ENCODE measurements at places on chromosomes 2 and 18. TPM values are rescaled to one million over a fixed set of nuclear protein-coding genes. Genes with fewer than 3 reads are reported as not detected.

G6PC2 gene
- total RNA-seq: not detected

C2orf74 gene
- 20.9 TPM for total RNA-seq

- no peak for DNase-seq
Measured at GRCh38 chr2:152539424-152539823, 177.8 kb downstream of the PRPF40A start.

DNA sequence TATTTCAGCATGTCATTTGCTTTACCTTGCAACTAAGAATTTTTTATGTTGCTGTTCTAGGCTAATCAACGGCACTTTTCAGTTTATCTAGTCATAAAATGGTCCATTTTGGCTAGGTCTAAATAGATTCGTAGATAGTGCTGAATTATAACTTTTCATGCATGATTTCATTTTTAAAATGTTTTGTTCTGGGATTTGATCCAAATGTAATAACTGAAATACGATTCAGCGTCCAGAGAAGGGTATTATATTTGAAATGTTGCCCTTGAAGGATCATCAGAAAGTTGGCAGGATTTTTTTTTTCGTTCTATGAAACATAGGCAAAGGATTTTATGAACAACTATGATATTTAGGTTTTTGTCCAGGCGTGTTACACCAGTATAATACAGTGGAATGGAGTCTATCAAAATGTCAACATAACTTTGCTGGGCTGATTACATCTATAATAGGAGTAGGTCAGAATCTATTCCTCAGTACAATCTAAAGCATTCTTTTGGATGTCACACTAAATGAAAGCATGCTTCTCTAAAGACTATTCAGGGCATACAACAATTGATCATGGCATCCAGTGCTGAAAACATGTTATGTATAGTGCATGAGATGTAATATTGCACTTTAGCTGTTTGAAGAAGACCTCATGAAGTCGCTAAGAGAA is 24.8 kb downstream of the TTC27 start:
- no peak for DNase-seq

DNA sequence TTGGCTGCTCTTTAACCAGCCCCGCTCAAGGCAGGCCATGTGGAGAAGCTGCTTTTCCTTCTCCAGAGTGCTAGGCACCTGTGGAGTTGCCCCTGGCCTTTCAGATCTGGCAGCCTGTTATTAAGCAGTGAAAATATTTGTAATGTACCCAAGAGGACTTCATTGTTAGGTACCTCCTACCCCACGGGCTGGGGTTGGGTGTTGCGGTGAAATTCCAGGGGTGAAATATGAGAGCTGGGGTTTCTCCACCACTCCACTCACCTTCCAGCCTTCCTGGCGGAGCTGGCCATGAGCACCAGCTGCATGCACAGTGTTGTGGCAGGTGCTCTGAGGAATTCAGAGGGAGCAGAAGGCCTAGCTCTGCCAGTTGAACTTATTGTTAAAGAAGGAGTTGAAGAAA is 39.1 kb downstream of the NTSR2 start:
- DNase-seq: no peak

DNA sequence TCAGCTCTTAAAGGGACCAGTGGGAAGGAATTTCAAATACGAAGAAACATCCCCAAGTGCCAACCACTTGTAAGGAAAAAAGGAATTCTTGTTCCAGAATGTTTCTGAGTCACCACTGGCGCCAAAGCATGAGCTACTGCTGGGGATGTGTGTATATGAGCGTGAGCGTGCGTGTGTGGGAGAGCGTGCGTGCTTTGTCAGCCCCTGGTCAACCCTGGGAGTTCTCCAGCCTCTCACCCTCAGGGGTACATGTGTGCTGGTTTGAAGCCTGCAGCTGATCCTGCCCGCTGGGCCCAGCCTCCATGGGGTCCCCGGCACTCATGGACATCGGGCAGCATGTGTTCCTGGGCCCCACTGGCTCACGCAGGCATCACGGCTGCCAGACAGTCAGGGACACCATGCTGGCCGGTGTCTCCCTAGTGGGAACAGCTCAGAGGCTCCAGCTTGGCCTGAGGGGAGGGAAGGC is 17.1 kb downstream of the HS6ST1 start:
- DNase-seq: no peak

All from neural progenitor cell (in vitro differentiated cells).